Activated CD4-positive, alpha-beta T cell treated with anti-CD3 and anti-CD28 coated beads, Interleukin-2, Interleukin-6, amounts not matched to agents 100 ng/mL and 50 ng/mL, durations not matched to agents 16 hours and 8 hours (primary cell): ENCODE measurements at places on chromosomes 2 and 18.

GRCh38 chr2:10064932-10065772 is 15.1 kb downstream of the CYS1 start:
- no peak for DNase-seq

DNA sequence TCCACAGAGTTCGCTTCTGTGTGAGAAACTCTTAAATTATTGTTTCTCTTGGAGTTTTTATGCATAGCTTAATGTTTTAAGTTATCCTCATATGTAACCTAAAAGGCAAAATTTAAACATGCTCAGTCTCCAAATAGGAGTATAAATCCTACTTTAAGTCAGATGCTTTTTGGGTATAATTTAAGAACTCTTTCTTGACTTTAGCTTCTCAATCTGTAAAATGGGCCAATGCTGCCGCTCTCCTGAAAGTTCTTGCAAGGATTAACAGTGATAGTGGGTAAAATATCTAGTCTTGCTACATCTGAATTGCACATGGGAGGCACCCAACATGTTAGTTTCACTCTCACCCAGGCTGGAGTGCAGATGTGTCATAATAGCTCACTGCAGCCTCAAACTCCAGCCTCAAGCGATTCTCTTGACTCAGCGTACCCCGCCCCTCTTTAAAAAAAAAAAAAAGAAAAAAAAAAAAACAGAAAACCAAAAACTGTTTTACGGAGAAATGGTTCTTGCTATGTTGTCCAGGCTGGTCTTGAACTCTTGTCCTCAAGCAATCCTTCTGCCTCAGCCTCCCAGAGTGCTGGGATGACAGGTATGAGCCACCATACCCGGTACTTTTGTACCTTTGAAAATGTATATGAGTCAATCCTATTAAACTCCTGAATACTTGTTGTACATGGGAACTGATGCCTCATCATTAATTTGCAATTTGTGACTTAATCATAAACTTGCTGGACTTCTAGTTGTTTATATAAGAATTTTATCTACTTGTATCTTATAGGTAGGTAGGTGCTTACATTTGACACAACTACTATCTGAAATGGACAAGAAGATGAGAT is 1.8 kb downstream of the FBXO48 start:
- DNase-seq = peak; percentile 83

- no peak for DNase-seq
Observed at GRCh38 chr2:30237239-30237965, 6.1 kb downstream of the LBH start.

GRCh38 chr18:10312326-10313015 is 142.0 kb upstream of the APCDD1 start:
- no peak for DNase-seq

DNA sequence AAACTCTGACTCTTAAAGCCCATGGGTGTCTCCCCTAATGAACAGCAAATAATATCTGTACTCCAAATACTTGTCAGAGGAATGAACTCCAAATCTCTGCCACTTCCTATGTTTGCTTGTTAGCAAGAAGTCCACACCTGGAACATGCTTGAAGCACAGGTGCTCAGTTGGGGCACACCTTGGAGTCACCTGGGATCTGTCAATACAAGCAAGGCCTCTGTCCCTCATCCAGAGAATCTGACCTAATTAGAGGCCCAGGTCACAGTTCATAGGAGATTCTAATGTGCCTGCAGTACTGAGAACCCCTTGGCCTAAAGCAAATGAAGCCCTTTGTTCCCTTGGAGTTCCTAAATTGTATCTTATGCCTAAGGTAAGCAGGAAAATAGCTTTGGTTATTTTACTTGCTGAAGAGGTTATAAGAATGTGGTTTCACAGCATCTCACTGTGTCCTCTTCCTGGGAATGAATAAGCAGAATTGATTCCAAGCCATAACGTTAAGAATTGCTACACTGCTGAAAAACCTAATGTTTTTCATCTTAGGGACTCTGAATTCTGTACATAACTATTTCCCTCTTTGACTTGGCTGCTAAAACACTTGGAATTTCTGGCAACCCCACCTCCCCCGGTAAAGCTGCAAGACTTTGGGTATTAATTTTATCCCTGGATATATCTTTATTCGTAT is 113.4 kb downstream of the PIEZO2 start:
- no peak for DNase-seq

- peak; percentile 67 for DNase-seq
Observed at GRCh38 chr2:151637271-151637781, 97.0 kb downstream of the NEB start.

GRCh38 chr18:13621886-13622619 is 104.3 kb downstream of the FAM210A start:
- no peak for DNase-seq

- no peak for DNase-seq
Observed at GRCh38 chr2:47945046-47945781, 38.9 kb upstream of the FBXO11 start.

DNA sequence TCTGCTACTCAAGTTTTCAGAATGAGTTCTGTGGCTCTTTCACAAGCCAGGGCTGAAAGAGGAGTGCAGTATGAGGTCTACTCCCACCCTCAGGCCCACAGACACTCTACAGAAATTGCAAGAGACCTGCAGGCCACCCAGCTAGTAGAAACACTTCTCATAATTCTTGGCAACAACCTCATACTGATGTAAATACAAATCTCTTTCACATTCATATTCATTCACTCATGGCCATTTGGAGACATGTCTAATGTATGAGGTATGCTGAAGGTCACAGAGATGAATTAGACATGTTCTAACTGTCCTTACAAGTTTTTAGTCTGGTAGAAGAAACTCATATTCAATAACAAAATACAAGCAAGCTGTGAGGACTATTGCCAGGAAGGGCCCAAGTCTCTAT is 83.8 kb upstream of the KLHL29 start:
- no peak for DNase-seq
